Stimulated activated CD4-positive, alpha-beta T cell treated with anti-CD3 and anti-CD28 coated beads, Interleukin-4, amount 100 ng/mL, for 1 hour (primary cell): ENCODE measurements at places on chromosomes 3 and 15.

DNA sequence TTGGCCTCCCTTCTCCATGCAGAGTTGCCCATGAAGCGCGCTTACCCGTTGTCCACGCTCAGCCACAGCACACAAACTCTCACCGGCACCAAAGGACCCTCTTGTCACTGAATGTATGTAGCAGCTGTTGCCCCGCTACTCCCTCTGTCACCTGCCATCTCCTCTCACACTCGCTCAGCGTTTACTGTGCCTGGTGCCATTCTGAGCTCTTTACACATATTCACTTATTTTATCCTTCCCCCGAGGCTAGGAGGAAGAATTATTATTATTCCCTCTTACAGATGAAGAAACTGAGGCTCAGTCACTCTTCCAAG is 41.7 kb upstream of the PRR23E start:
- no peak for DNase-seq

DNA sequence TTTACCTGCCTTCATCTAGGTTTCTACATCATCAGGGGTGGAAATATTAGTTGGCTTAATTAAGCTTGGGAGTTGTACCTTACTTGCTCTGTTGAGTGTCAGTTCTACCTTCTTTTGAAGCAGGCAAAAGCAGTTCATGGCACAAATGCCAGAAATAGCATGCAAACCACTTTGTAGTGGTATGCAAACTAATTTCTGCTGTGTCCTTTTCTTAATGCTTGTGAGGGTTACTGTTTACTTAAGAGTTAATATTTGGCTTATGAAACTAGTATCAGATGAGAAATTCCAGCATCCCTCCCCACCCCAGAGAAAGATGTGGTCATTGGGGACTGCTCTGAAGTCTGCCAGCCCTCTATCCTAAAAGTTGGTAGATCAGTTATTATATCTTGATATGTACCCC is 7.1 kb downstream of the ATP2C1 start:
- no peak for DNase-seq

- no peak for DNase-seq
These were observed 931.2 kb downstream of the MCTP2 start for GRCh38 chr15:95162531-95162930.

DNA sequence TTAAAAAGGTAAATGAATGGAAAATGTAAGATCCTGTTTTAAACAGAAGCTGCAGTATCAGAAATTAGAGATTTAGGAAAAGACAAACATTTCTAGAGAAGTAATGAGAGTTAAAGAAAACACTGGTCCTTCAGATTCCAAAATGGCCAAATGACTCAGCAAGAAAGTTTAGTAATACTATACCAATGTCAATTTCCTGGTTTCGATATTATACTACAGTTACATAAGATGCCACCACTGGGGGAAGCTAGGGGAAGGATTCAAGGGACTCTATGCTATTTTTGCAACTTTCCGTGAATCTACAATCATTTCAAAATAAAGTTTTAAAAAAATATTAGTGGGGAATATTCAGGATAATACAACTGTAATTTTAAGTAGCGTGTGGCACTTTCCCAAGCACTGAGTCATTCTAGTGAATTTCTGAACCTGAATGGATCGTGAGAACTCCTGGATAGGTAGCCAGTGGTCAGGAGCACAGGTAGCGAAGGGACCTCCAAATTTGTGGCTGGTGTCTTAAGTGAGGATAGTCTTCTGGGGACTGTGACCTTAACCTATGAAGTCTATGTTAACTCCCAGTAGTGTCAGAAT is 37.6 kb downstream of the TMCC1 start:
- DNase-seq: no peak

GRCh38 chr3:117893638-117894037 is 1141.0 kb downstream of the IGSF11 start:
- no peak for DNase-seq

GRCh38 chr3:142779591-142779990 is 55.8 kb downstream of the TRPC1 start:
- DNase-seq: no peak

DNA sequence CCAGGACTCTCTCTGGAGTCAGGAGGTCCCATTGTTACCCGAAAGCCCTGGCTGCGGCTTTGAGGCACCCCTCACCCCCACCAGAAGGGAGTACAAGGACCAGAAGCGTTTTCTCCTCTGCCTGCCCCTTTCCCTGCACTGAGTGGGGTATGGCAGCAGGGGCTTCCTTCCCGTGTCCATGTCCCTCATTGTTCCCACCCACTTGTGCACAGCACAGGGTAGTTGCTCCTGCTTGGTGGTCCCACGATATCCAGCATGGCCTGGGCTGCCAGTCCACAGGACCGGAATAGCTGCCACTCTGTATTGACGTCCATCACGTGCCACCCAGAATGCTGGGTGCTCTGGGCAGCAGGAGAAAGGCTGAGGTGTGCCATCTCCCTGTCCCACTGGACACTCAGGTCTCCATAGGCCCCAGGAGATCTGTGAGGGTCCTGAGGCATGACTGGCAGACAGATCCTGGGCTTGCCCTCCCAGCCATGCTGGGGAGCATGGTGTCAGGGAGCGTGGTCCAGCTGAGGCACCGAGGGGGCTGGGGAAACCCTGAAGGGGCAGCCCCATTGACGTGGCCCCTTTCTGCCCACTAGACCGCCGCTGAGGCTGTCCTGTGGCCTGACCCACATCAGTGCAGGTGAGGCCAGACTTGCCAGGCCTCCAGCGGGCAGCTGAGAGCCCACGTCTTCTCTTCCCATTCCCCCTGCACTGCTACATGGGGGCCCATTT is 45.3 kb upstream of the SEC22A start:
- no peak for DNase-seq

DNA sequence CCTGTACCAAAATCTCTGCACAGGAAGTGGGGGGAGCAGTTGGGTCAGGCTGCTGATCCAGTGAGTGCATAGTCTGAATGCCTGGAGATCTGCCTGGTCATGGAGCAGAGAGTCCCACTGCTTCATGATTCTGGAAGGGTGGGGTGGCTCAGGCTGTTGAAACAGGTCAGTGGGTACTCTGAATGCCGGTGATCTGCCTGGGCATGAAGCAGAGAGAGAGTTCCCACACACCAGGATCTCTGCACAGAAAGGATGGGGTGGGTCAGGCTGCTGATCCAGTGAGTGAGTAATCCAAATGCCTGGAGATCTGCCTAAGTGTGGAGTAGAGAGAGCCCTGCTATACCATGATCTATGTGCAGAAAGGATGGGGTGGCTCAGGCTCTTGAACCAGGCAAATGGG is 16.1 kb upstream of the GCSAM start:
- no peak for DNase-seq

DNA sequence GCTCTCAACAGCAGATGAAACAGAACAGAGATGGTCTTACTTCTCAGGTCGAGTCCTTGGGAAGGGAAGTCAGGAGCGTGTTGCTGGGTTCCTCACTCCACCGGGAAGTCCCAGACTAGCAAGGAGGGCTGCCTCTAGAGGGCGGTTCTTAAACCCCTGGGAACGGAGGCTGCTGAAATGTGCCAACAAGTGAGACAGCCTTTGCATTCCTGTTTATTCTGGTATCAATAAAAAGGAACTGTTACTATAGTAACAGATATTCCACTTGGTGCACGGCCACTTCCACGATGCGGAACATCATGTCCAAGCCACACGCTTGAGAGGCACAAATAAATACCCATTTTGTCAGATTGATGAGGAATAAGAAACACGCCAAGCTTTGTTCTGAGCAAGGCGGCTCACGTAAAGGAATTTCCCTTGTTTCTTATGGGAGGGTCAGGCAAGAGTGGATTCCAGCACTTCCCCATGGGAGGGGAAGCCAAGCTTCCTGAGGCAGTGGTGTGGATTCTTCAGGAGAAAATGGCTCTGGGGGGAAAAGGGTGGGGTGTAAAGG is at the start of gene FAM107A:
Gene FAM107A, minus strand, starts transcription at position 123 of the 553 bp plus-strand sequence. CDS start 7,531 bp downstream, outside the sequence.
- no peak for DNase-seq

DNA sequence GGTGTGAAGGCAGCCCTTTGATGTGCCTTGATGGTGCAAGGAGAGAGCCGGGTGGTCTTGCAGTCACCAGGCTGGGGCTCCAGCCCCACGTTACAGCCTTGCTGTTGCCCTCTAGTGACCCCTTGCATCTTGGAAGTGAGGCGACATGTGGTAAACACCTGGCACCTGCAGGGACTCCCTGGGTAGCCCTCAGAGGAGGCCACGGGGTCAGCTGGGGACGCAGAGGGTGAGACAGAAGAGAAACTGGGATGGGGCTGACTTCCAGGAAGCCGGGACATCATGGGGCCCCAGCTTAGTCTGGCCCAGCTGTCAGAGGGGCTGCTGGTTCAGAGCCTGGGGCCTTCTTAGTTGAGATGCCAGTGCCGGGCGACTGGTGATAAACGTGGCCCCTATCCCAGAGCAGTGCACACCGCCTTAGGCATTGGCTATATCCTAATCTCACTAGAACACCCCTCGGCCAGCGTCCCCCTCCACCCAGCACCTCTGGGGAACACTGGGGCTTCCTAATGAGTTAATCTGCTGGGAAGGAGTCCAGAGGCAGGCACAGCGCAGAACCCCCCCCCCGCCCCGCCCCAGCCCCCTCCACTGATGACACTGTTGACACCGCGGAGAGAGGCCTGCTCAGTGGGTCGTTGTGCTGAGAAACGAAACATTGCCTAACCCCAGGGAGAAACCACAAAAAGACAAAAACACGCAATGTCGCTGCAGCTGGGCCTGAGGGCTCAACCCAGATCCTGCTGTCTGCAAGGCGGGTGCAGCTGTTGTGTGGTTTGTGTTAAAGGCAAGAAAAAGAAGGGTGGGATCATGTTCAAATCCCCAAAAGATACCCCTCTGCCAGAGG is 60.5 kb upstream of the KLF13 start:
- peak; percentile 49 for DNase-seq
